Stimulated activated CD4-positive, alpha-beta T cell treated with anti-CD3 and anti-CD28 coated beads, TNF-alpha, amount 100 ng/mL, for 4 hours (primary cell): ENCODE measurements at places on chromosomes 12 and 14.

GRCh38 chr12:88354691-88355090 lies 212.6 kb downstream of the TMTC3 start:
- DNase-seq, result no peak

GRCh38 chr12:8698132-8698851 lies 501 bp downstream of the RIMKLB start:
- DNase-seq, result peak; percentile 35

DNA sequence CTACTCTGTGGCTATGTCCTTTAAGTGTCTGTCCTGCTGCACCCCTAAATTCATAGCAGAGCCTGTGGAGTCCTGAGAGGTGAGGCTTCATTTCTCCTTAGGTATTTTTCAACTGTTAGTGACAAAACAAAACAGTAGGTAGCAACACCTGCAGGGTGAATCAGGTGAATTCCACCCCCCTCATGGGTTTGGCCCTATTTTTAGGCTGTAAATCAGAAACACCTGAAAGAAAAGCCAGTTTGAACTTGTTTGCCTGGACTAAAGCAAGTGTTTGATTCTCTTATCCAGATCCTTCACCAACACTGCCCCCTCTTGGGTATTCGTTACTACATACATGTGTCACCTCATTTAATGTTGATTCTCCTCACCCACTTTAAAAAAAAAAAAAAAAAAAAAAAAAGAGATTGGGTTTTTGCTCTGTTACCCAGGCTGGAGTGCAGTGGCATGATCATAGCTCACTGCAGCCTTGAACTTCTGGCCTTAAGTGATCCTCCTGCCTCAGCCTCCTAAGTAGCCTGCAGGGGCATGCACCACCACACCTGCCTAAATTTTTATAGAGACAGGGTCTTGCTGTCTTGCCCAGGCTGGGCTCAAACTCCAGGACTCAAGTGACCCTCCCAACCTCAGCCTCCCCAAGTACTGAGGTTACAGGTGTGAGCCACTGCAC lies 10.3 kb downstream of the TBPL2 start:
- DNase-seq, result peak; percentile 25

GRCh38 chr14:92747701-92748258 lies 647 bp downstream of the LGMN start:
- DNase-seq, result no peak

- no peak for DNase-seq
These were observed 39.1 kb downstream of the MAGOHB start for GRCh38 chr12:10574307-10574706.

DNA sequence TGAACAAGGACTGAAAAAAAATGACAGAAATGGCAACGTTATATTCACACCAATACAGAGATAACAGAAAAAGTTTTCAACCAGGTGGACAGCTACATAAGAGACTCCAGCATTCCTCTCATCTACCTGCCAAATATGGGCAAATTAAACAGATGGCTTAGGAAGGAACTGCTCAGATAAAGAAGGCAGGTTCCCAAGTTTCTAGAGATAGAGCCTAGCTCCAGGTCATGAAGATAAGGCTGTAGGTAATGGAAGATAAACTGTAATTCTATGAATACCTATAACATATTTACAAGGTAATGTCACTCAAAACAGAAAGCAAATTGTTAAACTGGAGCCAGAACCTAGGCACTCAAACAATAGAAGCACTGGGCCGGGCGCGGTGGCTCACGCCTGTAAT lies 42.5 kb downstream of the GIT2 start:
- DNase-seq, result no peak

- no peak for DNase-seq
These were observed 609.5 kb downstream of the AACS start for GRCh38 chr12:125674554-125675338.

DNA sequence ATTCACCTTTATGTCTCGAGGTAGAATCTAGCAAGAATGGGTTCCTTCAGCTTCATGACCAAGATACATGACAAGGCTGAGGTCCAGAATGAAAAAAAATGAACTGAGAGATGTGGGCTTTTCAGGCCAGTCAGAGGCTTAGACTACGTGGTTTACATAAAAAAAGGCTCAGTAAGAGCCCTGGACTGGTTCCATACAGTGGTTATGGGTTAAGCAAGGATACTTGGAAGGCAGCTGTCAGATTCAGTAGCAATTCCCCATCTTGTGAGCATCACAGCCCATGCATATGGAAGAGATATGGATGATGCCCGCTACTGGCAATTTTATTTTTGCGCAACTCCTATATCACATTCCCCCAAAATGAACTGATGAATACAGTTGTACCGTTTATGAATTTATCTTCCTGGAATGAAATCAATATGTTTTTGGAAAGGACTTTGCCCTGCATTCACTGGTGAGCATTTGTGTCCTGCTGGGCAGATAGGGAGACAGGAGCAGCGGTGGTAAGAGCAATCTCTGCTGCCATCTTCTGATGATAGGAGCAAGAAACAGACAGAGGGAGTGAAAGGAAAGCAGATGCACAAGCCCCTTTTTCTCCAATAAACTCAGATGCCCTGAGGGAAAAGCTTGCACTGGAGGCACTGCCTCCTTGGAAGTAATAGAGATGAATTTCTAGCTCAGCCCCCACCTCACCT lies 280.4 kb downstream of the GALC start:
- DNase-seq, result no peak

- DNase-seq, result no peak
These were observed 12.9 kb downstream of the MIA2 start for GRCh38 chr14:39246618-39247017.

DNA sequence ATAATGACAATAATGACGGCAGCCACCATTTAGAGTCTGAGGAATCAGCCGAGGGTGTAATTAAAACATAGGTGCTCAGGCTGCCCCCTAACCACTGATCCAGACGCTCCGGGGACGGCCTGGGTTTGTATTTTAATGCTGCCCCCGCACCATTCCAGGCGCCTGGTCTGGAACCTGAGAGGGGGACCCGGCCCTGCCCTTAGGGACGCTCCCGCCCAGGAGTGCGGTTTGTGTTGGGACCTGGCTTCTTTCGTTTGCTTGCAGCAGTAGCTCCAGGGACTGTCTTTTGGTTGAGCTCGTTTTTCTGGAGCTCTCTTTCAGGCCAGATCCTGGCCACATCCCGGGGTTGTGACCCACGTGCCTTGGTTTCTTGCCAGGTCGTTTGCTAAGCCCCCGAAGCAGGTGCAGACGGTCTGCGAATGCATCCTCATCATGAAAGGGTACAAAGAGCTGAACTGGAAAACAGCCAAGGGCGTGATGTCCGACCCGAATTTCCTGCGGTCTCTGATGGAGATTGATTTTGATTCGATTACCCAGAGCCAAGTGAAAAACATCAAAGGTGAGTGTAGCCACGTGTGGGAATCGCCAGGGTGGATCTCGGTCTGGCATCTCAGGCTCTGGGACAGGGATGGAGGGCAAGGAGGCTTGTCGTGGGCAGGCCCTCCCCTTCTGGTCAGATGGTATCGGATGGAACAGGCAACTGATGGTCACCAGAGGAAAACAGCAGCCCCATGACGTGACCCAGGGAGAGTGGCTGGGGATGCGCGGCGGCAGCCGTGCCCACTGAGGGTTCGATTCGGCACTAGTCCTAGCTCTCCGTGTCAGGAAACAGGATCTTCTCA lies 63.5 kb downstream of the CCDC92 start:
- DNase-seq, result no peak

GRCh38 chr14:65192686-65193085 lies 90.4 kb upstream of the MAX start:
- no peak for DNase-seq

GRCh38 chr14:52338051-52338681 lies 24.1 kb downstream of the PTGER2 start:
- no peak for DNase-seq

DNA sequence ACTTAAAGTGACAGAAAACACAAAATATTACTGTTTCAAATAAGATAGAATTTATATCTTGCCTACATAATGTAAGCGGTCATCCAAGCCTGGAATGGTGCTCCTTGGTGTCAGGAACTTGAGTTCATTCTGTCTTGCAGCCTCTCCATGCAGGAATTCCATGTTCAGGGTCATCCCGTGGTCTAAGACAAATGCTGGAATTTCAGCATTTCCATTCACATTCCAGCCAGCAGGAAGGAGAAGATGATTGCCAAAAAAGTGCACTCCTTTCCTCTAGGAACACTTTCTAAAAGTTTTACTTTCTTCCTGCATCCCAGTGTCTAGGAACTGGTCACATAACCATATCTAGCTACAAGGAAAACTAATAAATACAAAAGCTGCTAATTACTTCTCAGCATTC lies 106.3 kb downstream of the PTPRO start:
- DNase-seq, result no peak

- no peak for DNase-seq
These were observed 5.5 kb downstream of the AQP2 start for GRCh38 chr12:49955899-49956662.

GRCh38 chr14:44113769-44114730 lies 393.0 kb downstream of the FSCB start:
- no peak for DNase-seq

- DNase-seq, result no peak
These were observed 3.0 kb downstream of the KICS2 start for GRCh38 chr12:64219145-64219544.

GRCh38 chr14:35383569-35384454 lies 20.7 kb downstream of the NFKBIA start:
- DNase-seq, result no peak

DNA sequence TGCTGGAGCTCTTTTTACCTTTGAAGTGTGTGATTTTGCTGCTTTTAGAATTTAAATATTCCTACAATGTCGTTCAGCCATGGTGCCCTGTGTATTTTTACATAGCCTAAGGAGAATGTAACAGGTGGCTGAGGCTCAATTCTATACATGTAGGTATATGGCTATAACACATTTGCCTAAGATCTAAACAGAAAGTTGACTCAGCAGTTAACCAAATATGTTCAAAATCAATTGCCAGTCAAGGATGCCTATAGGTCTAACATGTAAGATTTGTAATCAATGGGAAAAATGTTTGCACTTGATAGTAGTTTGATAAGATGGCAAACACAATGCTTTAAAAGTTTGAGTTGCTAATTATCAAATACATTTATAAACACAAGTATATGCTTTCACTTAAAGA lies 8.2 kb downstream of the PAWR start:
- DNase-seq, result no peak

GRCh38 chr12:3747543-3747942 lies 5.4 kb downstream of the CRACR2A start:
- DNase-seq, result no peak

GRCh38 chr14:98173305-98173704 lies 1098.7 kb downstream of the BCL11B start:
- peak; percentile 48 for DNase-seq

DNA sequence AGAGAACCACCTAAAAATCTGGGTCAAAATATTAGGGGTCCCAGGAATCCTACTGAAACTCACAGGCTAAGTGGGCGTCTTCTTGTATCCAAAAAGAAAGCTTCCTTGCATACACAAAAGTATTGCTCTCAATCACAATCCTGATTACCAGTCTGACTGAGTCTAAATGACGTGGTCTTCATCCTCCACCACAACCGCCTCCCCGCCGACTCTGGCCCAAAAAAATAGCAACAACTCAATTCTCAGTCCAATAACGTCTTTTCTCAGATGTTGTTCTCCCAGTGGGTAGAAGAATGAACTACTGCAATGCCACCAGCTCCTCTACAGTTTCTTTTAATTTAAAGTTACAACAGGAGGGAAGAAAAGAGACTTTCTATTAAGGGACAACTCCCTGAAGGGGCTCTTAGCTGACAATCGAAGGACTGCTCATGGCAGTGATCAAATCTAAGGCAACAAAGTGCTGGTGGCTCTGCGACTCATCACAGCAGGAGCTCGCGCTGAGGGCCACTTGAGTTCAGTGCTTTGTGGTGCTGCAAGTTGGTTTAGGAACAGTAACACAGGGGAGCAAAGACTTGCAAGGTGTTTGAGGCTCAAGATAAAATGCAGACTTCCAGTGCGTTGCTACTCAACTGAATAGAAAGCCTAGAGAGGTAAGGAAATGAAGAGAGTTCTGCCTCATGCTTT lies 394.1 kb downstream of the BCAT1 start:
- no peak for DNase-seq

DNA sequence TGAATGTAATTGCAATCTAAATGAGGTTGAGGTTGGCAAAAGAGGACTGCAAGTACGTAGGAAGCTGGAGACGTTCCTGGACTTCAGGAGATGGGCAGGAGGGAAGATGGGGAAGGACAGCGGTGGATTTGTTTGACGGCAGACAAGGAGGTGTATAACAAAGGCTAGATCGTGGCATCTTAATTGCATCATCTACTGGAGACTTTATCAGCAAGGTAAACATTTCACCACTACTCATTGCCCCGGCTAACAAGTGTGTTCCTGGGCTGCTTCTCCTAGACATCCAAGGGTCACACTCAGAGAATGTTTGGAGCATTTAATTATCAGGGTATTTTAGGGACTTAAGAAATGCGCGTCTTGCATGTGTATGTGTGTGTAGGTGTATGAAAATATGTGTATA lies 128.5 kb downstream of the KCNK10 start:
- DNase-seq, result no peak

GRCh38 chr12:129651951-129652350 lies 251.9 kb downstream of the TMEM132D start:
- no peak for DNase-seq

- no peak for DNase-seq
These were observed 199.1 kb downstream of the FOXN3 start for GRCh38 chr14:89217891-89218290.

DNA sequence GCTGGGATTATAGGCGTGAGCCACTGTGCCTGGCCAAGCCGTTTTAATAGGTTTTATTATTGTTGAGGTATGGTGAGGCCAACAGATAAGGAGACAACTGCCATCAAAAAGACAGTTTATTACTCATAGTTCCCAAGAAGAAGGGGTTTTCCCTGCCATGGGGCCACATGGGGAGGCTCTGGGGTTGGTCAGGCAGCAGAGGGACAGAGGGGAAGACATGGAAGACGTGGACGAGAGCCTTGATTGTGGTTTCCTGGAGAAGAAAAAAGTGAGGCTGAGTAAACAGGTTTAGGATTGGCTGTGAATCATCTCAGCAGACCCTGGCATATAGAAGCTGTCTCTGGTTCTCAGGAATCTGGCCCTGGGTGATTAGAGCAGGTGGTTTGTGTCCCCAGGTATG lies 69.9 kb downstream of the FOXN4 start:
- DNase-seq, result no peak

GRCh38 chr14:85400678-85401077 lies 129.3 kb upstream of the FLRT2 start:
- DNase-seq, result no peak

GRCh38 chr14:104171895-104172294 lies 33.5 kb downstream of the KIF26A start:
- DNase-seq, result no peak

- DNase-seq, result no peak
These were observed 57.7 kb upstream of the CSRP2 start for GRCh38 chr12:76936275-76937193.

GRCh38 chr14:24372701-24373416 lies 4.9 kb downstream of the NFATC4 start:
- no peak for DNase-seq

DNA sequence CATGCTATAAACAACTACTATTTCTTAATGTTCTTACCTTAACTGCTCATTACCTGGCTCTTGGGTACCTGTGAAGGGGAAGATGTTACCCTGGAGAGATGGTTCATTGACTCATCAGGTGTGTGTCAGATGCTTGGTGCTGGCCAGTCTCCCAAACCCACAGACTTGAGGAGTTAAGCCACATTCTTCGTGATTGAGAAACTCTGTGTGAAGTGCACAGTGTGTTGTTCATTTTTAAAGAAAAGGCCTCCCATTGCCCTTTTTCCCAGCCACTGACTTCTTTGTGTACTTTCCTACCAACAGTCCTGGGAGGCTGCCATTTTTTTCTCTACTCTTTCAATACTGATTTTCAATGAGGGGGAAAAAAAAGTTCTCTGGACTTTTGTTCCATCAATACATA lies 3.2 kb downstream of the MGST1 start:
- DNase-seq, result no peak
